HEK293T (cell line): ENCODE measurements at places on chromosomes 2 and 18.

GRCh38 chr2:54054271-54054670 lies 61.1 kb upstream of the ACYP2 start:
- no peak for DNase-seq

DNA sequence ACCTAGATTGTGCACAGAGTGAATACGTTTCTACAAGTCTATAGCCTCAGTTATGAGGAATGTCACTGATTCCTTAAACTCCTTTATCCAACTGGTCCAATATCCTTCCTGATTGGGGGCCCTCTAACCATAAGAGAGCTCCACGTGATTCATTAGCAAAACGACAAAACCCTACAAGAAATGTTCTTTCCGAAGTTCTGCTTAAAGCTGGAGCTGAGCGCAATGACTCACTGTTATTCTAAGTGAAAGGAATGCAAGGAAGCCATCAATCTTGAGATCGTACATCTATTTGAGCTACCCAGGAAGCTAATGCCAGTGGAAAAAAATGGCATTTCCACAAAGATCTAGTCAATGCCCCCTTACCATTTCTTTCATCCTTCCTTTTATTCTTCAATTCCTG lies 354.9 kb upstream of the CDH20 start:
- DNase-seq, result no peak

DNA sequence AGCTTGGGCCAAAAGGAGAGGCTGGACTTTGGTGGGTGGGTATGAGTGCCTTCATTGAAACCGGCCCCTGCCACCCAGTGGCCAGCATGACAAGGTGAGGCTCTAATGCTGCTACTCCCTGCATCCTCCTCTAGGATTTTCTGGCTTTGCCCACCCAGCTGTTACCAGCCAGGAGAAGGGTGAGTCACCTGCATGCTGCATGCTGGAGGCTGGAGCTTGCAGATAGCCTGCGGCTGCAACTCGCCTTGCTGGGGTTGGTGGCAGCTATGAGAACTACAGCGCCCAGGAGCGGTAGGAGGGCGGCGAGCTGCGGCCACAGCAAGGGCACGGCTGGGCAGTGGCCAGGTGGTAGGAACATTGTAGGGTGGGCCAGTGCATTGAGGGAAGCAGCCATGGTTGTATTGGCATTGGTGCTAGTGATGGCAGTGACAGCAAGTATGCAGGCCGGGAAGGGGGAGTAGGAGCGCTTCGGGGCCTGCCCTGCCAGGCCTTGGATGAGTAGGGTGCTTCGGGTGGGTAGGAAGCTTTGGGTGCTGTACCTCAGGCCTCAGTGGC lies 75.4 kb upstream of the SLC35G4 start:
- DNase-seq, result no peak

DNA sequence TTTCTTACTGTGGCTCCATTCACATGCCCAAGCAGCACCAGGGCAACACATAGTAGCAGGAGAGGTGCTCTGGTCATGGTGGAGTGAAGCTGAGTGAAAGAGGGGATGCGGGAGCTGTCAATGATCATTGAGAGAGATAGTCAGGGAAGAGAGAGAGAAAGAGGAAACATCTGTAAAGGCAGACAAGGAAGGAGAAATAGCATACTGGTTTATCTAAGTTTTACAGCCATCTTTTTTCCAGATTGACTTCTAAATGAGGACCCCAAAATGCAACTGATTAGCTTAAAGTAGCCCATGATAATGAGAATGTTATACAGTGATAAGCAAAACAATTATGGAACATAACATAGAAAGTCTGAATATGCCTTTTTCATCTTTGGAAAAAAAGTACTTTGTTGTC lies at the start of gene C2orf66:
Gene C2orf66 (minus strand): TSS at position 96 of the 400 bp plus-strand sequence. CDS start 19 bp downstream, at position 77.
- no peak for DNase-seq

DNA sequence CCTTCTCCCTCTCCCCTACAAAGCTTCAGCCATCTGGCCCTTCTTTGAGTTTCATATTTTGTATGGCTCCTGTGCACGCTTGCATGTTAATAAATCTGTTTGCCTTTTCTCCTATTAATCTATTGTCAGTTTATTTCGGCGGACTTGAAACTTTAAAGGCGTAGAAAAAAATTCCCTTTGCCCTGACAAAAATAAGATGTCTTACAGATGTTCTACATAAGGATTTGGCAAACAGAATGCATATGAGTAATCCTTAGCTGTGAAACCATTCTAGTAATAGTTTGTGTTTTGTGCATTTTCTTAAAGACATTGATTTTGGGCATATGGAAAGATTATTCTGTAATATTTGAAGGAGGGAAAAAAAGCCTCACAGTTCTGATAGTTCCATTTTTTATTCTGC lies 15.0 kb upstream of the BMPR2 start:
- no peak for DNase-seq

DNA sequence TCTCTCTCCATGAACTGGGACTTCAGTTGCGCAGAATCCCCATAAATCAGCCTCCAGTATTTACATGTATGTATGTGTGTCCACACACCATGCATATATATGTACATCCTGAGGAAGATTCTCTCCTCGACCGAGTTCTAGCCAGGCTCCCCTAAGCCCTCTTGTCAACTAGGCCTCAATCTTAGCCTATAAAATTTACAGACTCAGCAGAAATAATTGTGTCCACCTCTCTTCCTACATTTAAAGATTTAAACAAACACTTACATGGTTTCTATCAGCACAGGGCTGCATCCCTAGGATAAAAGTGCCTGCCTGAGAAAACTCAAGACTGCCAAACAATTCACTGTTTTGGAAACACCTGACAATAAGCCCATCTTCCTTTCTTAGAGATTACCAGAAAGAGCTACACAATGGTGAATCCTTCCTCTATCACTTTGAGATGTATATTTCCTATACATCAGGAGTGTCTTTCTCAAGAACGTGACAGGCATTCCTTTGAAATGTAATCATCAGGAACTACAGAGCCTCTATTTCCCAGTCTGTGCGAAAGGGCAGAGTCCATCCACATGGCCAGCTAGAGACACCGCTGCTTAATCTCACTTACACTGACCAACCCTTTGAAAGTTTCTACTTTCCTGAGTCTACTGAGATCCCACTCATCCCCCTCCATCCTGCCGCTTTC lies 39.5 kb downstream of the ZNF519 start:
- no peak for DNase-seq

DNA sequence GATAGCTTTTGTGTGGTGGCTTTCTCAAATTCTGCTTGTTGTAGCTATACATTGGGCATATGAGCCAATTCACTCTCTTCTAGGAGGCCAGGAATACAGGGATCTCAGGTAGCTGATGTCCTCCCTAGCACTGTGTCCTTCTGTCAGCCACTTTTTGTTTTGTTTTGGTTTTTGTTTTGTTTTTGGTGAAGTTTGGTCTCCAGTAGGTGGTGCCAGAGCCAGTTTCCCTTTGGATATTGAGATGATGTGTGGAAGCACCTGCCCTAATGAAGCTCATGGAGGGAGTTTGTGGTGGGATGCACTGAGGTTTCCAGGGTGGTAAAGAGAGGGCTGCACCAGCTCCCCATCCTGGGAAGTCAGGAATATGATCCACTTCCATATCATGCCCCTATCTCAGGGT lies 100.5 kb upstream of the VWC2L start:
- no peak for DNase-seq

DNA sequence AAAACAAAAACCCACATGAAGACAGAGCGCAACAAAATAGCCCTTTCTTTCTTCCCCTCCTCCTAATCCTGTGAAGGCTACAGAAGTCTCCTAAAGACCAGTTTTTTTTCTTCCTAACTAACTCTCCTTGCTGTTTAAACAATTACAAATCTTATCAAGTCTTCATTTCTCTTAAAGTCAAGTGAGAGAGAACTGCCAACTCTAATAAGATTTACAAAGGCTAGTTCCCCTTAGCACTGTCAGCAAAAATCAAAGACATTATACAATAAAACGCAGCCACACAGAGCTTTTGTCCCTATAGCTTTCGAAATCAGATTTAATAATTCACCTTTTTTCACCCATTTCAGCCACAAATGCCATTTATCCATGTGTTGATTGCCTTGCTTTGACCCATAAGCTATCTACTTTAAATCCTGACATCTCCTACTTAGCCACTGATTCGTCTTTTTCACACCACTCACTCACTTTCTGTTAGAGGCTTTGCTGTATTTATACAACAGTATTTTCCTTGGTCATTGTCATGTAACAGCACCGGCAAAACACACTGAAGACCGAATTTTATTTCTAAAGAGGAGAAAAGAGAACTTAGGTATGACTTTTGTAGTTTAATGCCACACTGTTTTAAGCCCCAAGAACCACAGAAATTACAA lies 5.9 kb downstream of the NRXN1 start:
- DNase-seq, result no peak

DNA sequence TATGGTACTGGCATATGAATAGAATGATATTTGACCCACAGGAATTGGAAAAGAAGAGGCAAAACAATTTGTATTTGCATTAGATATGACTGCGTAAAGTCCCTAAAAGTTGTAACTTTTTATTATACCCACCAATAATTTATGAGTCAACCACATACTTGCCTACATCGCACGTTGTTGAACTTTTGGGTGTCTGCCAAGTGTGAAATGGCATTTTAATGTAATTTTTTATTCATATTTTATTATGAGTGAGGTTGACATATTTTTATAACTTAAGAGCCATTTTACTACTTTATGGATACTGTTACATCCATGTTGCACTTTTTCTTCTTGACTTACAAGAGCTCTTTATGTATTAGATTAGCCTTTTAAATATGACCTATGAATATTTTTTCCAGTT lies 4.6 kb downstream of the DSC2 start:
- no peak for DNase-seq

GRCh38 chr2:24908461-24908901 lies 11.6 kb downstream of the ADCY3 start:
- DNase-seq, result no peak

GRCh38 chr2:237144516-237144915 lies 58.8 kb downstream of the COPS8 start:
- DNase-seq, result no peak

DNA sequence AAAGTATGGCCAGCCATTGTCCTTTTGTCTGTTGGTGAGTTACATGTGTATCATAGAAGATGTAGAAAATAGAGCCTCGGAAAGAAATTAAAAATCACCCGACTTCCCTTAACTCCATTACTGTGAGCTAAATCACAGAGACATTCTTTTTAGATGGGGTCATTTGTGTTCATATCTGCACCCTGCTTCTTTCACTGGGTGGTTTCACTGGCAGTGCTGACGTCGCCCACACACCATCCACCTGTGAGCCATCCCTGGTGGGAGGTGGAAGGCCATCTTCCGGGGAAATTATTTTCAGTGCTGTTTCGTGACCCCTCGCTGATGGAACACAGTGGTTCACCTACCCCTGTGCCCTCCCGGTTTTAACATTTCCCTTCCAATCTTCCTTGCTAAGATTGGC lies 21.2 kb downstream of the SH3BP4 start:
- no peak for DNase-seq

DNA sequence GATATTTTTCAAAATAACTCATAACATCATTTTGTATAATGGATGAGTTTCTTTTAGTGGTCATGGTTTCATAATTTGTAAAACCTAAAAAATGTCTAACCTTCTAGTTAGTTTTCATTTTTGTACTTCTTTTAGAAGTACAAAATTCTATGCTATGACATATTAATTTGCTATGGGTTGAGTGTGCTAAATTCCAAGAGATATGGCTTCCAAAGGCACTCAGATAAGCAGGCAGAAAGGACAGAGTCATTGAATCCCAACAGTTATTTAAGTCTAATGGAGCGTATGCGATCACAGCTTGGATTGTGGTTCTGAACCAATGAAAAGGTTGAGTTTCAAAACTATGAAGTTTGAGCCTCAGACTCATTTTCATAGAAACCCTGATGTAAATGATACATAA lies 37.0 kb downstream of the GCG start:
- no peak for DNase-seq

DNA sequence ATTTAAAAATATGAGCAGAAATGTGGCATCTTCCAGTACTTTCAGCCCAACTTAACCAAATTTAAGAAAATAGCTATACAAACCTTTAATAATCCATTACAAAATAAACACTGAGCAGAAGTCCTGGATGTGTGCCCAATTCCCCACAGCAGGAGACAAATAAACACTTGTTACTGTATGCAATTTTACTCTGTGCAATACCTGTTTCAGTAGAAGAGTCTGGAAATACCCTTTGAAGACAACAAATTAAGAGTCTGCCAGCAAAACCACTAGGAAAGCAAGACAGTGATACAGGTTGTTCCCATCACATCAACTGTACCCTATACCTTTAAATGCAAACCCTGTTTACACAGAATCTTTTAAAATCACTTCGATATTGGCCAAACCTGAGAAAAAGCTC lies 41.4 kb upstream of the RNU4ATAC start:
- no peak for DNase-seq

DNA sequence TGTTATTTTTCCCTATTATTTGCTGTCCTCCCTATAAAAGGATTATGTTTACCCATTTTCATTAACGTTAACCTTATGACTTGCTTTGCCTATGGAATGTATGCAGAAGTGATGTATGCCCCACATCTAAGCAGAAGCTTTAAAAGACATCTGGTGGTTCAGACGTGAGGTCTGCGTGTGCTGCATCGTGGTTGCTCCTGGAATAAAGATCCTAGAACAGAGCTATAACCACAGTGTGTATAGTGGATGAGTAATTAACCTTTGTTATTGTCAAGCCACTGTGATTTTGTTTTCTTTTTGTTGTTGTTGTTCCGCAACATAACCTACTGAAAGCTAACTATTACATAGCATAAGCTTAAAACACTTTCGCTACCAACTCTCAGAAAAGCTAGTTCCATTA lies 20.9 kb upstream of the CFAP36 start:
- DNase-seq, result no peak

DNA sequence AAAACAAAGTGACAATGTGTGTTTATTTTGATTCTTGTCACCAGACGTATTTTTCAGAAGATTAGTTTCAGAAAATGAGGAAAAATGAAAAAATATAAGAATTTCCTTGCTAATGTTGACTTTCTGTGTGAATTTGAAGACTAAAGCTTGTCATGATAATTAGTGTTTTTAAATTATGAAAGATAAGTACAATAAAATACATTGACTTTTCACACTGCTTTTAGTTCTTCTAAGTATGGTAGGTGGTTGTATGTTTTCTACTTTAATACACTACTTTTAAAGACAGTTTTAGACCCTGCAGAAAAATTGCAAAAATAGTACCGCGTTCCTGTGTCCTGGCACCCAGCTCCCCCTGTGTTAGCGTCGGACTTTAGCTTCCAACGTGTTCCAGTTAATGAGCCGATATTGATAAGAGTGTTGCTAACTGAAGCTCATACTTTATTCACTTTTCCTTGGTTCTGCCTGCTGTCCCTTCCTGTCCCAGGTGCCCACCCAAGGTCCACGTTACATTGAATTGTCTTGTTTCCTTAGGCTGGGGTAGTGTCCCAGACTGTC lies 695 bp downstream of the RBFA start:
- DNase-seq, result no peak
